NCI-H187 treated with DMSO at 0.1 percent for 48 hours (cell line): ENCODE measurements at places on chromosomes 5 and 9.

- DNase-seq = no peak
Measured at GRCh38 chr9:36834736-36835135, 199.3 kb downstream of the PAX5 start.

DNA sequence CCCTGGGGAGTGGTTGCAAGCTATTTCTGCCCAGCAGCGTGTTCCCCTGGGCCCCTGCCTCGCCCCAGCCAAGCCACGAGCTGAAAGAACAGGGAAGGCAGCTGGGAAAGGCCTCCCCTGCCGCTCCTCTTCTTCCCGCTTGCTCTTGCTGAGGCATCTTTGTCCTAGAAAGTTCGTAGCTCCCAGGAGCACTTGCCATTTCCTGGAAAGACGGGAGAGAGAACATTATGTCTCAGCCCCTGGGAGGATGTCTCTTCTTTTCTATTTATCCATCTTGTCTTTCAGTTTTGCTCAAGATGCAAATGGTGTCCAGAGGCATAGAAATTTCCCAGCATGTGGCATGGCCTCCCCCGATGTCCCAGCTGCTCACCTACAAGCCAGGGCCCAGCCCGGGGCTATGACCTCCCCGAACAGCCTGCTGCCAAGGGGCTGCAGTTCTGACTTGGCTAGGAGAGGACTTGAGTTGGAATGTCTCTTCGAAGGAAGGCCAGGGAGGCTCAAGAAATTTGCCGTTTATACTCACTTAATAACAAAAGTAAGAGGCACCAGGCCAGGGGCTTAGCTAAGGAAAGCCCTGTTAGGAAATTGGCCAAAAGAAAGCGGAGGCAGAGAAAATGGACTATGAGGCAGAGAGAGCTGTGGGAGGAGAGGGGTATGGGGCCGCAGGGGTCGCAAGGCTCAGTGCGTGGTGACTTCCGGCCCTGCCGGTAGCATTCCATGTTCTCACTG lies 87.3 kb downstream of the LIFR start:
- DNase-seq = no peak

GRCh38 chr9:81879501-81879916 lies 48.7 kb upstream of the SPATA31D4 start:
- no peak for DNase-seq

DNA sequence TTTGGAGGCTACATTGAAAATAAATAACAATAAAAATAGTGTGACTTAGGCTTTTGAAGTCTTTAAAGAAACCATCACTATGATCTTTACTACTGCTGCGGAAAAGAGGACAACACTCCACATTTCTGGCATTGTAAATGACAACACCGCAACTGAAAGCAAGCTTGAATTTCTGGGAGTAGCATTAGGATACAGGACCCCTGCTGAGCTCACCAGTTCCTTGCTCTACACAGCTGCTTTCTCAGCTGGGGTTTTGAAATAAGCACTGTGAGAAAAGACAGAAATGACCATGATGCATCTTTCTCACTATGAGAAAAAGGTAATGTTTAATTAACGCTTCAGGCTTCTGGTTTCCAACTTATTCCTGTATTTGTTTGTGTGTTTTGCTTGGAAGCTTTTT lies 168.0 kb downstream of the TAF11L14 start:
- no peak for DNase-seq

DNA sequence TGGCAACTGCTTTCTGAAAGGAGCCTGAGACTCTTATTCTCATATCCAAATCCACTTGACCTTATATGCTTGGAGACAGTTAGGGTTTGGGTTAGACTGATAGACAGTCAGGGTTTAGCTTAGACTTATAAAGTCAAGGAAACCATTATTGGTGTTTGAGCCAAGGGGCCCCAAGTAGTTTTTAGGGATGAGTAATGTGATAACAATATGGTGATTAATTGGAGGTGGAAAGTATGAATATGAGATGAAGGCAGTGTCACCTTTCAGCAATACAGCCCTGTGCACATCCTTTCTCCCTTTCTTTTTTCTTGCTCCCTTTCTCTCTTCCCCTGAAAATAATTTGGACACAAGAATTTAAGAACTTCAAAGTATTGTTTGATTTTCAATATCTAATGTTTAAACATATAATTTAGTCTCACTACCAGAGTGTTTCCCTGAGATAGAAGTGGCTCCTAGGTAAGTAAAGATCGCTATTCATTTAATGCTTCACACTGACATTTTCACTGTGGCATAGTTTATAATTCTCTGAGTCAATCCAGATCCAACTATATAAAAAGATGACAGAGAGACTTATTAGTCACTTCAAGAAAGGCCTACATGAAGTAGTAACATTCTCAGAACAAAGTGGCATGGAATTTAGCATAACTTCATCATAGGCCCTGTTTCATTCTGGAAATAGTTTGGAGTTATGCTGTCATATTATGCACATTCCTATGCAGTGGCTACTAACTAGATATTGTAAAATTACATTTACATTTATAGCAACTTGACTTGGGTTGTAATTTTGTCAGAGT lies 200.8 kb downstream of the CHSY3 start:
- no peak for DNase-seq

GRCh38 chr5:163807781-163808180 lies 302.4 kb downstream of the MAT2B start:
- DNase-seq = no peak

- DNase-seq = no peak
Measured at GRCh38 chr9:134323741-134324358, 2.4 kb upstream of the RXRA start.

DNA sequence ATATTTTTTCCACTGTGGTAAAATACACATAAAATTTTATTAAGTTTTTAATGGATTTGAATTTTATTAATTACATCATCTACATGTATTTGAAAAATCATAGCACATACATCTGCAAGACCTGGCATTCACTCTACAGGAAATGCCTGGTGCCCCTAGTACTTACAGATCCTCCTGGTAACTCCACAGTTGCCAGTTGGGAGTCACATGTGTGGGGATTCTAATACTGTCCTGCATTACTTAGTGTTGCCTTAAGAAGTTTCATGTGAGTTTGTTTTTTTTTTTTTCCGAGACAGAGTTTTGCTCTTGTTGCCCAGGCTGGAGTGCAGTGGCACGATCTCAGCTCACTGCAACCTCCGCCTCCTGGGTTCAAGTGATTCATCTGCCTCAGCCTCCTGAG lies 18.1 kb downstream of the KDM3B start:
- DNase-seq = no peak

- no peak for DNase-seq
Measured at GRCh38 chr5:156456857-156457256, 129.9 kb downstream of the SGCD start.

DNA sequence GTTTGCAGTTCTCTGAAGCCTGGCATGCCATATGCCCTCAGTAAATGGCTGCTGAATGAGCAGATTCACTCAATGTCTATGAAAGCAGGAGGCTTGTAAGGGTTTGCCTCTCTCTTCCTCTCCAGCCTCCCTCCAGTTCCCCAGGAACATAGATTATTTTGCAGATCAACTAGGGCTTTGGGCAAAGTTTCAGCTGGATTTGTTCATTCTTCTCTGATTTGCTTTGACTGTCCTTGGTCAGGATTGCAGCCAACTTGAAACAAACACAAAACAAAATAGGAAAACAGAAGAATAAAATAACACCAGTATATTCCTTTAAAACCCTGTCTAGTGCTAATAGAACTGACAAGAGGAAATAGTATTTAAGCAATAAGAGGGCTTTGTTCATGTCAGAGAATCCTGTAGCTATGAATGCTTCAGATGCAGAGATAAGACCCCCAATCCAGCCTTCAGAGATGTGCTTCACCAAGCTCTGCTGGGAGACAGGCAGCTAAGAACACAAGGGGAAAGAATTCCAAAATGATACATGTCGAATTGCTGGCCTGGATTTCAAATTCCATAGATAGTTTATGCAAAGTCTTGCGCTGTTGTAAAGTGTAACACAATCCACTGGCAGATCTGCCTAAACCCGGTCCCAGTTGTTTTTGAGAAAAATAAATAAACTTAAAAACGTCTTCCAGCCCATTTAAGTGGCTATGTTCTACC lies 174.3 kb downstream of the PAPPA start:
- DNase-seq = no peak

DNA sequence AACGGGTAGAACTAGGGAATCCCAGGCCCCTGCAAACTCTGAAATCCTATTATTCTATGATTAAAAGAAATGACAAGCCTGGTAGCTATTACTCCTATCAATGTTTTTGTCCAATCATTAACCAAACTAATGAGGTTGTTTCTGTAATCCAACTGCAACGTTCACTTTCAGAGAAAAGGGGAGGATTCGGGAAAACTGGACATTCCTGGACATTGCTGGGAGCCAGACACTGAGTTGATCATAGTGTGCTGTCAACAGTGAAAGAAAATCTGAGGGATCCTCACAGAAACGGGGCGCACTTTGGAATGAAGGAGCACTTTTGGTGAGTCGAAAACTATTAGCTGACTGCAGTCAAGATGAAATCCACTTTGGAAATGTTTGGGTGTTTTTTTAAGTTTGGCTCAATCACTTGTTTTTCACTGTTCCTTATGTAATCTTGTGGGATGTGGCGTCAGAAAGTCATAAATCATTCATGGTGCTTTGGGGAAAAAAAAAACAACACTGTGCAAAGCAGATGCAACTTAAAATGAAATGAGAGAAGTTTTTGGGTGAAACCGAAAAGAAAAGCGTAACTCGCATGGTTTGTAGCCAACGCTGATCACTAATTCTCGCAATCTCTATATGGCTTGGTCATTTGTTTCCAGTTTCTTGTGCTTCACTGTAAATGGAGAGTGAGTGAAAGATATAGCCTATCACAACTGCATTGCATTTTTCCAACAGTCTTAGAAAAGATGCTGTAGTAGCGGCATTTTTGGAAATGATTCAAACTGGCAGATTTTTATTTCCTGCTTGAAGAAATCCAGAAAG lies 51.2 kb upstream of the ADRA1B start:
- no peak for DNase-seq

- DNase-seq = no peak
Measured at GRCh38 chr9:107732781-107733522, 243.4 kb upstream of the KLF4 start.

GRCh38 chr5:9617739-9618504 lies 12.2 kb downstream of the TAS2R1 start:
- DNase-seq = no peak

DNA sequence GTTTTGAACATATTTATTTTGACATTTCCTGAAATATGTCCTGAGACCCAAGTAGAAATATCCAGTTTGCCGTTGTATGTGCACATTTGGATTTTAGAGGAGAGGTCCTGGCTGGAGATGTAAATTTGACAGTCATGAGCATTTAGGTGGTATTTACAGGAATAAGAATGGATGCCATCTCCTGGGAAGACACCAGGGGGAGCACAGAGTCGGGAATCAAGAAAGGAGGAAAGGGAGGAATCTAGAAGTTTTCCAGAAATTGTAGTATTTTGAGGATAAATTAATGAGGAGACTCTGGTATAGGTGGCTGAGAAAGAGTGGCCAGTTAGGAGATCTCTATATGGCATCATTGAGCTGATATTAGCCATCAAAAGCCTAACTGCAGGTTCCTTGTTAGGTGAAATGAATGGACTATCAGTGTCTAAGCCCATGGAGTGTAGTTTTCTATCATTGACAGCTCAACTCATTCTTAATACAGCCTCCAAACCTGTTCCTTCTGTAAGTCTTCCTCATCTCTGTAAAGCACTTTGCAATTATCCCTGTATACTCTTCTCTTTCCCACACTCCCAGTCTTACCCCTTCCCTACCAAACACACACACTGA lies 7.2 kb downstream of the GAPT start:
- no peak for DNase-seq

- no peak for DNase-seq
Measured at GRCh38 chr9:126377536-126377935, 50.9 kb downstream of the MVB12B start.

GRCh38 chr5:174715804-174716203 lies 8.6 kb upstream of the MSX2 start:
- DNase-seq = no peak

DNA sequence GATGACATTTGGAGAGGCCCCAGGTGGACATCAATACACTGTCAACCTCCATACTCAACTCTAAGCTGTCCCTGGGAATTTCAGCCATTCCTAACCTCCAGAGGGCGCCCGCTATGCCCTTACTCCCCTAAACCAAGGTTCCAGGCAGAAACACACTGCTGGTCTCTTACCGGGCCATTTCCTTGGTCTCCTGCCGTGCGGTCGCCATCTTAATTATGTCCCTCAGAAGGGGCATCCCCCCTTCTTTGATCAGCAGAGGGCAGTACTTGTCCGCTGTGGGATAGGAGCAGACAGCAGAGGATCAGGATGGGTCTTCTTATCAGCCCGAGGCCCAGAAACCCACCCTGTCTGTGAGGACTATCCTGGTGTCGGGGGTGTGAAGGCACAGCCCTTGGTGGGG lies 9.3 kb upstream of the ZDHHC12 start:
- peak; percentile 61 for DNase-seq

DNA sequence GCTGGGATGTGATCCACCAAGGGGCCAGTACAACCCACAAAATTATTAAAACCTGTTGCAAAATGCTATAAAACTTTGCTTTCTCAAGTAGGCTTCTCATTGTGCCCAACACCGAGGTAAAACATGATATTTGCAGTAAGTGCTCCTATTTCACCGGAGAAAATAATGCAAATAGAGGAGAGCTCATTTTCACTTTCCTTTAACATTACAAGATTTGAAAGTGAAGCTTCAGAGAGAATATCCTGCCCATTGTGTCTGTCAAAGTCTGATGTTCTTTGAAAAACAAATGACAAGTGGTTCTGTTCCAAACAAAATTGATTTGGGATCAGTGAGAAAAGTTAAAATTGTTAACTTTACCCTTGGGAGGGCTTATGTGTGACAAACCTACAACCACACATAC lies 287.1 kb downstream of the KCNN2 start:
- DNase-seq = no peak

- DNase-seq = no peak
Measured at GRCh38 chr9:130731355-130731754, 37.8 kb downstream of the EXOSC2 start.

DNA sequence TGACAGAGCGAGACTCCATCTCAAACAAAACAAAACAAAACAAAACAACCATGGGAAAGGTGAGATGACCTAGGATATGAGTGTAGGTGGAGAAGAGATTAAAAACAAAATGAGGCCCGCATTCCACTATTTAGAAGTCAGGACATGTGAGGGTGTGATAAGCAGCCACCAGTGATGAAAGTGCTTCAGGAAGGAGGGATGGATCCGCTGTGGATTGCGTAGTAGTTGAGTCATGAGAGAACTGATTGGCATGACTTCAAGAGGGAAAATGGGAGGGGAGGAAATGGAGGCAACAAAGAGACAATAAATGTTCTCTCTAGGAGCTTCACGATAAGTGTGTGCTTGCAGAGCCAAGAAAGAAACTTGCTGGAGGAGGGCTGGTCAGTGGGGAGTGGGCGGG lies 367.6 kb downstream of the ARL15 start:
- DNase-seq = no peak

DNA sequence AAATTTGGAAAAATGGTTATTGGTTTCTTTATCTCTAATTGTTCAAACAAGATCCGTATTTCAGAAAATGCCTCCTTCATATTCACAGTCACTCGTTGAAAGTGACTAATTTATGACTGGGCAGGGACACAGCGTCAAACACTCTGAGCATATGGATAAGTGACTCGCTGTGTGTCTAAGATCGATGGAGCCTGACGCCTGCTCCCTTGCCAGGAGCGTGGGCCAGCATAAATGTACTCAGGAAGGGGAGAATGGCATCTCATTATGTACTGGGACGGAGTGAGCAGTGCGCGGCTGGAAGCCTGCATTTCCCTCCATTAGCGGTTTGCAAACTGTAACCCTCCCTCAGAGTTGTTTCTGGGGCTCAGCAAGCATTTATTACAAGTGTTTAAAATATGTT lies 79.8 kb upstream of the CAST start:
- peak; percentile 91 for DNase-seq

GRCh38 chr9:32627394-32627954 lies 8.0 kb downstream of the TAF1L start:
- DNase-seq = no peak
